ENCODE measurements at places on chromosomes 1 and 21.

DNA sequence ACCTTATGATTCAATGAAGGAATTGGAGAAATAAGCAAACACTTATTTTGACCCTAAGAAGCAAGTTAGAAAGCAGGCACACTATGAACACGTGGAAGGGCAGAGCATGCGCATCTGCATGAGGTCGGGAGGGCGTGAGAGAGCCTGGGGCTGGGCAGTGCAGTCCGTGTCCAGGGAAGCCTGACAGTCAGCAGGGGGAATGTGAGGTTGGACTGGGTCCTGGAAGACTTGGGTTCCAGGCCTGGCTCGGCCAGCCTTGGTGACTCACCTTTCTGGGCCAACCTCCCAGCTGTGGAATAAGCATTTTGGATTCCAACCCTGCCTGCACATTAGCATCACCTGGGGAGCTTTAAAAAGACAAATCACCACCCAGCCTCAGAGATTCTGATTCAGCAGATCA lies 26.6 kb upstream of the LMX1A start:
- DNase-seq = no peak

- DNase-seq = no peak
Measured at GRCh38 chr1:88648706-88649105, 35.4 kb upstream of the PKN2 start.

DNA sequence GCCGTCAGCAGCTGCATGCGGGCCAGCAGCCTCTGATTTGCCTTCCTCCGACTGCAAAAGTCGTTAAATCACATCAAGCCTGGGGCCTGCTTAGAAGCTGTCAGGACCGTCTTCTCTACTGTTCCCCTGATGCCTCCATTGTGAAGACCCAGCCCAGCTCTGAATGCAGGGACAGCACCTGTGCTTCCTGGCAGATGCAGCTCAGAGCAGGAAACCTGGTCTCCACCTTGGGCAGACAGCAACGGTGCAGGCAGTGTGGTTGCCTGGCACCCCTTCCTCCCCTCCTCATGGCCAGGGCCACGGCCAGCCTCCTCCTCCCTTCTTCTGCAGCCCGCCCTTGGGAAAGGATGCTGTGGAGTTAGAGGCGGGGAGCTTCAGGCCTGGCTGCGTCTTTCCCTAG lies 92.3 kb upstream of the COL6A1 start:
- DNase-seq = no peak

DNA sequence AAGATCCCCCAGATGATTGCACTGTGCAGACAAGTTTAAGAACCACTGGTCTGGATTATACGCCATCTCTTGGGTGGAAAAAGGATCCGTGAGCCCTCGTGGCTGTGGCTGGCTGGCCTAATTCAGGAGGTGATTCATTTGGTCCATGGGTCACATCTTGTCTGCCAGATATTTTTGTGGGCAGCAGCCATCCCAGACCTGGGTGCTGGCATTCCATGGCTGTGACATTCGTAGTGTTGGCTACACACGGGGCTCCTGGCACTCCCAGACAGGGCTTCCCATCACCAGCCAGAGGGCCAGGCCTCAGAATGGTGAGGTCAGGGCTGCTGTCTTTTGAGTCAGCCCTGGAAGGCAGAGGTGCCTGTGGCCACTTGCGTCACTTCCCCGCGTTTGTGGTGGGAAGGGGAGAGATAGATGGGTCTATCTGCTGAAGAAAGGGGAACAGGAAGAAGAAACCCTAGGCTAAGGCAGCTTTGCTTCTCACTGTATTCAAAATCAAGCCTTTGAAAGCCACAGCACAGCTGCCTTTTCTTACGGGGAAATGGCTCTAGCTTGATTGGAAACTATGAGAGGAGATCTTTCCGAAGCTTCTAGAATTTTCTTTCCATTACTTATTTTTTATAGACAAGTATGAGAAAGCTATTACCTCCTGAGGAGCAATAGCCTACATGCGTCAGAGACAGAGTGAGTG lies 32.4 kb downstream of the EIF2D start:
- DNase-seq = no peak

DNA sequence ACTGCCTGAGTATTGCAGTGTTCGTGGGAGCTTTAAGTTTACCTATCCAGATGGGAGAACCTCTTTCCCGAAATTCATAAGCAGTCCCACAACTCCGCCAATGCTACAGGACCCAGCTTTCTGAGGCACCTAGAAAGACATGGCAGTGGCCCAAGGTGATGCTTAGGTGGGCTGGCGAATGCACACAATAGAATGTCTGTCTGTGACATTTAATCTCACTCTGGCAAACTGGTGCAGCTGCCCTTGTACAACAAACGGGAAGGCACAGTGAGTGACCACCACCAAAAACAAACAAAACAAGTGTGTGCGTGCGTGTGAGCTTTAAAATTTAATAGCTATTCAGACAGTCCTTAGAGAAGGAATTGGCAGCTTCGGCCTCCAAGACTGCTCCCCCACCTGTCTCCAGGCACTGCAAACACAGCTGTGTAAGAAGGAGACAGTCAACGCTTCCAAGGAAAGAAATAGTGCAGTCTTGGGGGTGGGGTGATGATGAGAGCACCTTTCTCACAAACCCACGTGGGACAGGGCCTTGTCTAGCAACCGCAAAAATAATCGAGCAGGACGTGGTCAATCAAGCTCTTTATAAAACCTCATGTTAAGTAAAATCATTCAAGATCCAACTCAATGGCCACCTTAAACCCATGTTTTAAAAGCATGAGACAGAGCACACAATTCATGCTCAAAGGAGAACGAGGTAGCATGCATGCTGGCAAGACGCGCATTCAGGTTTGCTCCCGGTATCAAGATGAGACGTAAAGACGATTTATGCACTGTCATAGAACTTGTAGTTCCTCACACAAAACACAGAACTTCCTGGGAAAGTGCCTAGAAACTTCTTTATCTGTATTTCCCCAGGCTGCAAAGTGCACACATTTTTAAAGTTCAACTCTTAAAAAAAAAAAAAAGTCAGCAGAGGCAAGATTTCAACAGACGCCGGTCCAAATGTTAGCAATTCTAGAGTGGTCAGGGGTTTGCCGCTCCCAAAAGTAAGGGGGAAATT lies 84.1 kb downstream of the TM2D1 start:
- no peak for DNase-seq

- DNase-seq = no peak
Measured at GRCh38 chr1:36773827-36774541, 260.3 kb downstream of the GRIK3 start.

GRCh38 chr1:110302836-110303235 lies 36.3 kb upstream of the RBM15 start:
- no peak for DNase-seq

DNA sequence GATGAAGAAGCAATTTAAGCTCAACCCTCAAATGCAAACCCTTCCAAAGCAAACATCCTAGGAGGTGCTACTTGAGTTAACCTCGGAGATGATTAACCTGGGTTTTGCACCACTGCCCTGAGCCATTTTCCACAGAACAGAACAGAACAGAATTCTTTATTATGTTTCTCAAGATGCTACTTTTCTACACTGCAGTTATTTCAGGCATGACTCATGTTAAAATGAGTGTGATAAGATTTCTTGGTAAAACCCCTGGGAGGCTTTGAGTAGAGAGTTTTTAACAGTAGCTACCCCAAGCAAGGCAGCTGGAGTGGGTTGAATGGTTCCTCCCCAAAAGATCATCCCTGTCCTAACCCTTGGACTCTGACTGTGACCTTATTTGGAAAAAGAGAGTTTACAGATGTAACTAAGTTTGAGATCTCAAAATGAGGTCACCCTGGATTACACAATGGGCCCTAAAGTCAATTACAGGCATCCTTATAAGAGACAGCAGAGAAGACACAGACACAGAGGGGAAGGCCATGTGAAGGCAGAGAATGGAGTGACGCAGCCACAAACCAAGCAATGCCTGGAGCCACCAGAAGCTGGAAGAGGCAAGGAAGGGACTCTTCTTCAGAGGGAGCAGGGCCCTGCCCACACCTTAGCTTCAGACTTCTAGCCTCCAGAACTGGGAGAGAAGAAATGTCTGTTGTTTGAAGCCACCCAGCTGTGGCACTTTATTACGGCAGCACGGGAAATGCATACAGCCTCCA lies 153.4 kb downstream of the ETS2 start:
- no peak for DNase-seq

DNA sequence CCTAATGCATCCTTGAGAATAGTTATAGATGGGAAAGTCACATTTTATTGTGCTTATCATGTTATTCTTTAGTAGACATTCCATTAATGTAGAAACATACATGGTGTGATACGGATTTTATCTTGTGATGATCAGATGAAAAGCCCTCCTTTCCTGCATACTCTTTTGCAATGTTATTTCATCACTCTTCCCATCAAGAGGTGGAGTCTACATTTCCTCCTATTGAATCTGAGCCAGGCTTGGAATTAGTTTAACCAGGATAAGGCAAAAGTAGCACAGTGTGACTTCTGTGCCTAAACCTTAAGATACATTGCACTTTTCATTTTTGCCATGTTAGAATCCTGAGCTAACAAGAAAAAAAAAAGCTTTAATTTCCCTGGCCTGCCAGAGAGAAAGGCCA lies 393.7 kb upstream of the ST6GALNAC5 start:
- DNase-seq = no peak

DNA sequence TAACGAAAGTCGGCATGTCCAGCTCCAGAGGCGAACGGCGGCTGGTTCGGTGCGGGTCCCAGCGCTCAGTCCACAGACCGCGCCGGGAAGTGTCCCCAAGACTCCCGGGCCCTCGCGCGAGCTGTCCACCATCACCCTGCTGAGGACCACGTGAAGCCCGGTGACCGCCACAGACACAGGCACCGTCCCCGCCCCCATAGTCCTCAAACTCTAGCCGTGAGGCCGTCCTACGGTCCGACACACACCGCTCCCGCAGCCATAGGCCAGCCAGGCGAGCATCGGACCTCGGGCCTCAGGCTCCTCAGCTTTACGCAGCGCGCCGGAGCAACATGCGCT lies 535 bp downstream of the SETD4 start:
- DNase-seq = peak; percentile 20

DNA sequence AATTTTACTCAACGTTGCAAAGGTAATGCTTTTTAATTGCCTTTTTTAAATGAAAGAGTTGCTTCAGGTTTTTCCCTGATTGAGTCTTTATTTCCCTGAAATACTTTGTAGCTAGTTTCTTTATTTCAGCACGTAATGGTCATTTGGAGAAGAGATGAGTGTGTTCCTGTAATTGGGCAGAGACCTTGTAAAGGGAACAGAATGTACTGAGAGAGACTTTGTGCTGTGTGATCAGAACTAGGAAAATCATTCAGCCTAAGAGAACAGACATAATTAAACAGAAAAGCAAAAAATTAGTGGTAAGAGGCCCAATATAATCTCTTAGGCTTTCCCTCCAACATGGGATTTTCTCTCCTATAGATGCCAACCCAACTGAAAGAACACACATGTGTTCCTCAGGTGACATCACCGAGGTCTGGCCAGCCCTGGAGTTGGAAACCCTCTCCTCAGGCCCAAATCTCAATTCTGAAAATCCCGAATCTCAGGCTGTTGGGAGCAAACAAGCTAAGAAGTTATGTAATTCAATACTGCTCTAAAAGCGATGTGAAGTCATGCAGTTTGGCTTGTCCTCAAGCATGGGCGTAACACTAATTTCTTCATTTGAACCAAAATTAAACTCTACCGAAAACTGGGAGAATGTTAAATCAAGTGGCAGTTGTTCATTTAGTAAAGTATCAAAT lies 102.0 kb downstream of the TGFB2 start:
- no peak for DNase-seq

- no peak for DNase-seq
Measured at GRCh38 chr1:41455479-41456332, 28.8 kb downstream of the EDN2 start.

- DNase-seq = no peak
Measured at GRCh38 chr1:116508984-116509980, 61.5 kb downstream of the CD58 start.

DNA sequence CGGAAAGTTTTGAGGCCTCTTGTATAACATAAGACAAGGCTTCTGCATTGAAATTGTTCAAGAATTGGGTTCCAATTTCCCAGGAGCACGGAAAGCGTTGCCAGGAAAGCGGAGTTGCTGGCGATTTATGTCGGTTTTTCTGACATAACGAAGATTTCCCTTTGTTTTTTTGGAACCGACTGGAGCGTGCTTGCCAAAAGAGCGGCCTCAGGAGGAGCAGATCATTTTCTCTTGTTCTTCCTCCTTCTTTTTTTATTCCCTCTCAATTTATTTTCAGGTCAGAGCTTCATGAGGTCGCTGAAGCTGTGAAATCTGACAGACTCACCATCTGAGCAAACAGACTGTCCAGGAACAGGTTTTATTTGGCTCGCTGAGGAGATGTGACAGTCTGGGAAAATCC lies 275.5 kb downstream of the CAMTA1 start:
- DNase-seq = no peak

DNA sequence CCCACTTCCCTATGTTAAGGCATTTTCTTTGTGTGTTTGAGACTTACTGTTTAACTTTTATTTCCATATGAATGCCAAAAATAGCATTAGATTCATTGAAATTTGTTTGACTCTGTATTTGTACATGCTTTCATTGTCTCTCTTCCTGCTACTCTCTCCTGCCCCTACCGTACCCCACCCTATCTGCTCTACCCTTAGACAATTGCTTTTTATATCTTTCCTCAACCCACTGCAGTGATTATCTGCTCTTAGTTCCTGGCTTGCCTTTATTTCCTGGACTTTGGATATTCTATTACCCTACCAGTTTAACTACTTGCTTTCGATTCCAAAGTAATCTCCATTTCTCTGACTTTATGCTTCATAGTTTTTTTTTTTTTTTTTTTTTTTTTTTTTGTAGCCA lies 10.5 kb downstream of the RAVER2 start:
- no peak for DNase-seq

GRCh38 chr1:230117694-230118093 lies 50.7 kb downstream of the GALNT2 start:
- no peak for DNase-seq

- no peak for DNase-seq
Measured at GRCh38 chr1:151832318-151832980, 847 bp upstream of the RORC start.

- DNase-seq = no peak
Measured at GRCh38 chr1:167983797-167984420, 47.0 kb upstream of the MPC2 start.

GRCh38 chr1:59446257-59446901 lies 149.5 kb downstream of the FGGY start:
- no peak for DNase-seq

- no peak for DNase-seq
Measured at GRCh38 chr1:218462587-218462986, 117.5 kb downstream of the TGFB2 start.

GRCh38 chr1:109299558-109300343 lies 7.1 kb downstream of the MYBPHL start:
- DNase-seq = no peak

DNA sequence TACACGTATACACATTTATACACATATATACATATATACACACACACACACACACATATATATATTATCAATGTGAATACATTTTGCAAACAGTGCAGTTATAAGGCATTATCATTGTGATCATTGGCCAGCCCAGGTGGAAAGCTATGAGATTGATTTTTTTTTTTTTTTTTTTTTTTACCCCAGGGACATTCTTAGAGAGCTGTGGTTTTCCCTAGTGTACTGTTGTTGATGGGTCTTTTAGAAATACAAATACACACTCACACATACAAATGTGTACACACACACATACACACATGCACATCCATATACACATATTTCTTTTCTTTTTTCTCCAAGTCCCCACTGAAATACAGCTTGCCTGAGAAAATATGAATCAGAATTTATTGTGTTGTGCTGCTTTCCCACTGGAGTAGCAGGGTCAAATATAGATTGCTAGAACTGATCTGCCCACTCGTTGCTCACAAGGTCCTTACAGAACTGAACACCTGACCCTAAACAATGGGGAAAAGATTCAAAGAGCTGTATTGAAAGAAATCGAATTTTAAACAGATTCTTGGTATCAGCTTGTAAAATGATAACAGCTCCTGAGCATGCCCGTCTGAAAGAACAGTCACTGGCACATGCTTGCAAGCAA lies 325.6 kb downstream of the OMA1 start:
- no peak for DNase-seq

- DNase-seq = no peak
Measured at GRCh38 chr1:38203441-38203840, 156.8 kb upstream of the POU3F1 start.

Data from HuH-7.5 (cell line).